IgD-negative memory B cell (primary cell): ENCODE measurements at places on chromosomes 16 and 17. TPM values are rescaled to one million over a fixed set of nuclear protein-coding genes. Genes with fewer than 3 reads are reported as not detected.

The CORO1A gene
- polyA plus RNA-seq: 1,353 TPM

The HOXB13 gene
- polyA plus RNA-seq: not detected

The LPO gene
- not detected for polyA plus RNA-seq

The TSNAXIP1 gene
- polyA plus RNA-seq: not detected

The ABCA10 gene
- not detected for polyA plus RNA-seq

The PMFBP1 gene
- 0.11 TPM for polyA plus RNA-seq

The MYH13 gene
- not detected for polyA plus RNA-seq

The HSD17B1 gene
- 0.39 TPM for polyA plus RNA-seq

The STAC2 gene
- not detected for polyA plus RNA-seq

The SMPD3 gene
- 9.7 TPM for polyA plus RNA-seq

The HOXB4 gene
- 0.14 TPM for polyA plus RNA-seq

The ABCA9 gene
- not detected for polyA plus RNA-seq

The CYGB gene
- polyA plus RNA-seq: 2.1 TPM

The SOX9 gene
- not detected for polyA plus RNA-seq

The LGALS3BP gene
- polyA plus RNA-seq: 3.9 TPM

The G6PC1 gene
- polyA plus RNA-seq: not detected

The MFSD11 gene
- polyA plus RNA-seq: 17.5 TPM

The SEPTIN12 gene
- polyA plus RNA-seq: not detected

The TNFRSF13B gene
- polyA plus RNA-seq: 224 TPM

The FOXN1 gene
- polyA plus RNA-seq: not detected

The RND2 gene
- polyA plus RNA-seq: 0.05 TPM

The CORO6 gene
- not detected for polyA plus RNA-seq

The ACSM5 gene
- not detected for polyA plus RNA-seq

The FADS6 gene
- not detected for polyA plus RNA-seq

The TRIM72 gene
- not detected for polyA plus RNA-seq

The ODAD4 gene
- 0.10 TPM for polyA plus RNA-seq

The FKBP10 gene
- not detected for polyA plus RNA-seq

The CPPED1 gene
- polyA plus RNA-seq: 16.6 TPM

The KRTAP4-9 gene
- polyA plus RNA-seq: not detected
